ENCODE measurements at places on chromosomes 6 and 20.
A peak's percentile ranks its signal among the peaks of the same experiment; 100 is the strongest.

- no peak for DNase-seq
Observed at GRCh38 chr20:48711044-48711428, 116.8 kb downstream of the PREX1 start.

DNA sequence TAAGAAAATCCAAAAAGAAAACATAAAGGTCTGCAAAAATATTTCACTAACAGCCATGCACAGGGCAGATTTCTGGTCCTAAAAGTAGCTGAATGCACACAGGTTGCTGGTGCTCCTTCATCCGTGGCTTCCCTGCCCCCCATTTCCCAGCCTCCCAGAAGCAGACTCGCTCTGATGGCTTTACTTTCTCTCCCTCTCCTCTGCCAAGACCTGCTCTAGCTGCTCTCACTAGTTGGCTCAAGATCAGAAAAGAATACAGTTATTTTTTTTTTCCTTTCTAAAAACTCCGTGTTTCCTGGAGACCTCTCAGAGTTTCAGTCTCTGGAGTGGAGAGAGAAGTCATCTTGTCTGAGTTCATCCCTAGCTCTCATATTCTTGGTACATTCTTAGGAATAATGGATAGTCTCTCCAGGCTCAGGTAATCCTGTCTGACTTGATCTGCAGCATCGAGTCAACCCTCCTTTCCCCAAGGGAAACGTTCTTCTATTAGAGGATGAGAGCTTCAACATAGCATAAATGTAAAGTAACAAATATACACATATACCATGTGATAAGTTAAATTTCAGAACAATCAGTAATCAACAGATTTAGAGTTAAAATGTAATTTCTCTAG, 214.2 kb downstream of the TBC1D7 start:
- no peak for DNase-seq

- DNase-seq = no peak
Observed at GRCh38 chr6:11659757-11660156, 118.8 kb downstream of the ADTRP start.

DNA sequence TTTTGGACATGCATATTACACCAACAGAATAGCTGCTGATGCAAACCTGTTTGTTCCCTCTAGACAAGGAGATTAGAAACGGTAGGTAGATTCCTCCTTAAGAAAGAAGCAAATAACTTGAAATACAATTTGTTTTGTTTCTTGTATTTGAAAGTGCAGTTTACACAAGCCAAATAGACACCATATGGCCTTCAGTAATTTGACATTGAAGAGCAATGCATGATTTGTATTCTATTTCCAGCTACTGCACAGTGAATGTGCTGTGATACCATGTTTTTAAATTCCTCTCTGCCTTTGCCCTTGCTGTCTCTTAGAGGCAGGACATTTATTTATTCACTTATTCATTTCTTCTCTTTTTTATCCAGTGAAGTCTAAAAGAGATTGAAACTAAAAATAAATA, 31.9 kb upstream of the ANKEF1 start:
- no peak for DNase-seq

- DNase-seq = no peak
Observed at GRCh38 chr6:13935190-13935880, 10.6 kb downstream of the RNF182 start.

DNA sequence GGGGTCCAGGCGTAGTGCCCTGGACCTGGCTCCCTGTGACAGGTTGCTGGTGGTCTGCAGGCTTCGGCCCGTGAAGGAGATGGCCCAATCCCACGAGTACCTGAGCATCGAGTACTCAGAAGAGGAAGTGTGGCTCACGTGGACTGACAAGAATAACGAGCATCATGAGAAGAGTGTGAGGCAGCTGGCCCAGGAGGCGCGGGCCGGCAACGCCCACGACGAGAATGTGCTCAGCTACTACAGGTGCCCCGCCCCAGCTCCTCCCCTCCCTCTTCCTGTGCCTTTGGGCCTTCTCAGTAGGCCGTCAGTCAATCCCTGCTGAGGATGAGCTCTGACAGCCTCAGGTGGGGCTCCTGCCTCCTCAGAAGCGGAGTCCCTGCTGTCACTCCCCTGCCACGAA, 42.6 kb downstream of the UQCC2 start:
- DNase-seq = peak; percentile 70

GRCh38 chr6:119350202-119350951, 816 bp upstream of the MAN1A1 start:
- peak; percentile 30 for DNase-seq

All from CD4-positive, alpha-beta T cell treated with Interleukin-6 at 100 ng/mL for 8 hours (primary cell).